ENCODE measurements at places on chromosomes 4 and X.

- peak; percentile 71 for DNase-seq
These were observed 71.1 kb downstream of the CRMP1 start for GRCh38 chr4:5821665-5822358.

DNA sequence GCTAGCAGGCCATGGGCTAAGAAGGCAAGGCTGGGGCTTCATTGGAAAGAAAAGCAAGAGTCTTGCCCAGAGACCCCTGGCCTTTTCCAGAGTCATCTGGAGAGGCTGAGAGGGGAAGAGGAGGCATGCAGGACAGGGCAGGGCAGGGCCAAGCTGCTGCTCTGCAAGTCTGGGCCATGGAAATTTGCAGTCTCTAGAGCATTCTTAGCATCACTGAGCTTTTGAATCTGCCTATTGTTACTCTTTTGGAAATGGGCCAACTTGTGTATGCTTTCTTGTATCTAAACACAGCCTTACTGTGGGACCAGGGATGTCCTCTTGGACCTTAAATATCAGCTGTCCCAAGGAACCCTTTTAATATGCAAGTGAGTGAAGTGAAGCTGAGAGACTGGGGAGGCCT, 560.5 kb downstream of the MID1IP1 start:
- no peak for DNase-seq

DNA sequence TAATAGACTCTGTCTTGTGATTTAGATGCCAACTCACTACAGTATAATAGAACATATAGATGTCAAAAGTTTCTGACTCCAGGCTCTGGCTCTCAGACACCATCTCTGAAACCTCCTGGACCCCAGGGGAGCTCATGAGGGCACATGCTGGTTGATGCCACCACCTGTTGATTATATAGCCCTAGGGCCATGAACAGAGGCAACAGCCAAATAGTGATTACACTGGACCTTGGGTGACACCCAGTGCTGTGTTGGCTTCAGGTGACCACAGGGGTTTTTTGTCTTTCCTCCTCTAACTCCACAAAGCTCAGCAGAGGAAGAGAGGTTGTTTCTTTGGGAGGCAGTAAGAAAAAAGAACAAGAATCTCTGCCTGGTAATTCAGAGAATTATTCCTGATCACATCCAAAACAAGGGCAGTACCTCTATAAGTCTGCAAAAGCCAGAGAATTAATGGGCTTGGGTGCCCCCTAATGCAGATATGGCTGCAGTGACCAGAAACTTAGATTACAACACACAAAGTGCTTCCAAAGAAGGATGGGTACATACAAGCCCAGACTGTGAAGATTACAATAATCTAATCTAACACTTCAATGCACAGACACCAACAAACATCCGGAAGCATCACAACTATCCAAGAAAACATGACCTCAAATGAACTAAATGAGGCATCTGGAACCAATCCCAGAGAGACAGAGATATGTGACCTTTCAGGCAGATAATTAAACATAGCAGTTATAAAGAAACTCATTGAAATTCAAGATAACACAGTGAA, 1920.6 kb downstream of the ARAP2 start:
- DNase-seq, result no peak

DNA sequence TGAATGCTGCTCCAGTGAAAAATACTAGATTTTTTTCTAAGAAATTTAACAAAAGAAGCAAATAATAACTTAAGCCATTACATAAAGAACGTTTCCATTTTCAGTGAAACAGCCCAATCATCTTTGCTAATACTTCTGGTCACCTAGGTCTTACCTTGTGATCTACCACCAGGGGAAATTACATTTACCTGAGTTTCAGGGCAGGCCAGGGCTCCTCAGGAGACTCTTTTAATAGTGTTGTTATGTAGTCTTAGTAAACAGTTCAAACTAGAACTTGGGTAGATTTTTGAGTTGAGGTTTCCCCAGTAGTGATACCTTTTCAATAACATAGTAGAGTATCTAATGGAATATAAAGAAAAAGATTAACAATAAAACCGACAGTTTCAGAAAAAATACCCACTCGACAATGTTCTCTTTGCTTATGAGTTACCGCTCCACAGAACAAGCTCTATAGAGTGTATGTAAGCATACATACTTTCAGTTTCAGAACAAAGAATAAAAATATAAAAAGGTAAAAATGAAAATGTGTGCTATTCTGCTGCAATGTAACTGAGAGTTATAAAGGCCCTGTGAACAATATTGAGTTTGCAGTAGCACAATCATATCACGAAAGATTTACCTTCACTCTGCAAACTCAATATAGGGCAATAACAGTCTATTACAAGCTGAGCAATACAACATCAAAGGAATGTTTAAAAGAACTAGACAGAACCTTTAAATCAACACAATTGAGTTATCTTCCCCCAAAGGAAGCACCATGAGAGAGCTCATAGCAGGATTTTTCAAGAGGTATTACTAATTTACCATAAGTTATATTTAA, 165.8 kb downstream of the ATOH1 start:
- DNase-seq, result no peak

DNA sequence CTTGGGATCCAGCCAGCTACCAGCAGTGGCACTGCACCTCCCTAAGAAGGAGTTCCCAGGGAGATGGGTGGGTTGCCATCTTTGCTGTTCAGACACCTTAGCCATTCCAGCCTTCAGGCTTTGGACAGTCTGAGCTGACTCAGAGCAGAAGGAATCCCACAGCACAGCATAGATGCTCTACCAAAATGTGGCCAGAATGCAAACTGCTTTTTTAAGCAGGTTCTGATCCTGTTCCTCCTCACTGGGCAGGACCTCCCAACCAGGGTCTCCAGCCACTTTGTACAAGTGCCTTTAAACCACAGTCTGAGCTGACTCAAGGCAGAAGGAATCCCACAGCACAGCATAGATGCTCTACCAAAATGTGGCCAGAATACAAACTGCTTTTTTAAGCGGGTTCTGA, 209.0 kb downstream of the NPNT start:
- no peak for DNase-seq

DNA sequence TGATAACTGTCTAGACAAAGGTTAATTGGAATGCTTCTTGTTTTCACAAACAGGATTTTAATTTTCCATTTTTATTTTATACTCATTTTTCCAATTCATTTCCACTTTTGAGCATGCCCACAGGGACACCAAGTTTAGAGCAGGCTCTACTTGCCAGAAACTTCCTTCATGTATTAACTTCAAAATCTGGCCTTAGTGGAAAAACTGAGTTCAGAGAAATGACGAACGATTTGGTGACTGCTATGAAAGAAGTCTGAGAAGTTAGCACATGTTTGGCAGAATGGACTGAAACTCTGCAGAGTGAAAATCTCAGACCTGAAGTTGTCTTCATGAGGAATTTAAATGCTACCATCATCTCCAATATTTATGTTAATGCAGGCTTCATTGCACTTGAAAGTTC, 214.1 kb downstream of the THOC2 start:
- DNase-seq, result no peak

- peak; percentile 85 for DNase-seq
These were observed 1.1 kb upstream of the RAP1GDS1 start for GRCh38 chr4:98260047-98260578.

DNA sequence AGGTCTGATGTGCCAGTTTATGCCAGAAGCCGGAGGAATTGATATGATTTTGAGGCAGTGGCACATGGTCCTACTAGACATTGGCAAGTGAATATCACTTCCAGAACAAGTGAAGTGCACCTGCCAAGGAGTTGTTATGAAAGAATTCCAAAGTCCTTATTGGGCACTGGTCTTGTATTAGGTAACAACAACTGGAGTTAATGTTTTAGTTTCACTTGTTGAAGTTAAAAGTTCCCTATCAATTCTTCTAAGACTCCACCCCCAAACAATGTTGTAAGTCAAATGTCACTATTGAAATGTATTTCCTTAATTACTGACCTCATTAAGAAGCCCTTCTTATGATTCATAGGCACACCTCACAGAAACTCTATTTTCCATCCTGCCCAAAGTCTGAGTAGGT, 3.1 kb downstream of the TET2 start:
- no peak for DNase-seq

DNA sequence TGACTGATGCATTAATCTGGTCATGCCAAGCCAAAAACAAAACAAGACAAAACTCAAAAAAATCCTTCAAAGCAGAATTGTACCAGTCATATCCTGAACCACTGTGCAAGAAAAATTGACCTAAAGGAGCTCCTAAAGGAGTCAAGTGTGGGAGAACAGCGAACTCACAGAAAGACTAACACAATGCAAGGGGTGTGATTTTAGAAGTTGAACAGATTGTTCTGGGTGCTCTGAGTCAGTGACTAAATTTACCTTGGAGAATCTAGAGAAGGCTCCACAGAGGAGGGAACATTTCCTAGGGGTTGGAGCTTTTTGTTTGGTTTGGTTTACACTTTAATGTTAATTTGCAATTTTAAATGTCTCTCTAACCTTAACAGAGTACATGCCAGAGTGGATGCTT, 48.9 kb upstream of the PHF8 start:
- no peak for DNase-seq

GRCh38 chr4:99518601-99519295, 7.9 kb downstream of the C4orf17 start:
- no peak for DNase-seq

DNA sequence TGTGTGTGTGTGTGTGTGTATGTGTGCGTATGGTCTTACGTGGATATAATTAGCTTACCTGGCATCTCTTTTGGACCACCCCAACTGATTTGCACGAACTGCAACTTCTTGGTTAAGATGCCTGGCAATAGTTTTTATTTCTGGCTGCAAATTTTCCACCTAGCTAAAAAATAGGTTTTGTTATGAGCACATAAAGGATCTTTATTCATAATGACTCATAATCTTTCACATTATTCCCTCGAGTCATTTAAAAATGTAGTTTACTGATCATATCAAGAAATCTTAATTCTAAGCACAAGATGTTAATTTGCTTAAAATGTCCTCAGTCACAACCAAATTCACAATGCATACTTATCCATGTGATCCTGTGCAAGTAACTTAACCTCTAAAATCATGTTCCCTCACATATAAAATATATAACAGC, 1.5 kb downstream of the COX18 start:
- no peak for DNase-seq

- no peak for DNase-seq
These were observed 96.8 kb downstream of the AKAP4 start for GRCh38 chrX:50103866-50104566.

DNA sequence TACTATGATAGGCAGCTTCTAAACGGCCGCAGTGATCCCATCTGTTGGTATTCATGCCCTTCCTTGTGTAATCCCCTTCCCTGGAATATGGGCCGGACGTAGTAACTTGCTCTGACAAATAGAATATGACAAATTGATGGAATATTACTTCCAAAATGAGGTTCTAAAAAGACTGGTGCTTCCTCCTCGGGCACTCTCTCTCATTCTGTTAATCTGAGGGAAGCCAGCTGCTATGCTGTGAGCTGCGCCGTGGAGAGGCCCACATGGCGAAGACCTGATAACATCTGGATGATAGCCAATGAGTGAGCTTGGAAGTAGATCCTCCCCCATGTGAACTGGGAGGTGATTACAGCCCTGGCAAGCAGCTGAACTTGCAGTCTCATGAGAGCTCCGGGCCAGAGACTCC, 27.2 kb upstream of the SLC25A4 start:
- DNase-seq, result peak; percentile 90

DNA sequence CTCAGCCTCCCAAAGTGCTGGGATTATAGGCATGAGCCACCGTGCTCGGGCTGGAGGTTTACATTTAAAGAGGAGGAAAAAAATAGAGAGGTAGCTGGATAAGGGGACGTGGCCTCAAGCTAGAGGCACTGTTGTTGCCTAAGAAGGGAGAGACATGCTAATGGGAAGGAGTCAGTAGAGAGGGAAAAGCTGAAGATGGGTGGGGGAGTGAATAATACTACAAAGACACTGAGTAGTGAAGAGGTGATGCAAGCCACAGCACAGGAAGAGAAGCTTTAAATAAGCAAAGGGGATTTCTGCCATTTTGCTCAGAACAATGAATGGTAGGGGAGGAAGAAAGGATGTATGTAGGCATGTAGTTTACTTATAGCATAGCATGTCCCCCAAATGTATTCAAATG, 11.5 kb upstream of the AP1S2 start:
- no peak for DNase-seq

- no peak for DNase-seq
These were observed 587.3 kb downstream of the TMA16 start for GRCh38 chr4:164081801-164082200.

DNA sequence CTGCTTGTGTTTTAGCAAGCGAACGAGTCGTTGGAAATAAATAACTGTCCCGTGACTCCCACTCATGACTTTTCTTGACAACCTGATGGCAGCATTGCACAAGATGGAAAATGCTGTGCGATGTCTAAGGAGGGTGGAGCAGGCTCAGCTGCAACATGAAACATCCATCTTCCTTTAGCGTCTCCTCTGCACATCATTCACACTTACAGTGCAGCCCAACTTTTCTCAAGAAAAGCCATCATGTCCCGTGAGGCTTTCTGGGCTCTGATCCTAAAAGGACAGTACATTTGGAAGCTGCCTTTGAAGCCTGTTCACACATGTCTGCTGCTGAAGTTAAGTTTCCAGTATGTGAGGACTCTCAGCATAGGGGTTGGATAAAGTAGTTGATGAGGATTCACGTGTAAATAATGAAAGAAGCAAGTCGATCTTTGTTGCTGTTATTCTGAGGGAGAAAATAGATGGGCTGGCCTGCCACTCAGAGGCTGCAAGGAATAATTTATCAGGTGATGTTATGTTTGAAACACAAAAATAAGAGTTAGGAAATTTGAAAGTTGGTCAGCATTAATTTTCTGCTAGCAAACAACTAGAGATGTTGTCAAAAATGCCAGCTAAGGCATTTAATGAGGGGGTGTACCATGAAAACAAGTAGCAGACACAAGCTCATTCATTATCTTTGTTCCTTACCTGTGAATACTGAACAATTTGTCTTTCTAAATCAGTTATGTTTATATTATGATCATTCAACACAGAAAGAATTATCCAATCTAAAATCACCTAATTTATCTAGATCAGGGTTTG, 328.7 kb upstream of the ZFP42 start:
- no peak for DNase-seq

DNA sequence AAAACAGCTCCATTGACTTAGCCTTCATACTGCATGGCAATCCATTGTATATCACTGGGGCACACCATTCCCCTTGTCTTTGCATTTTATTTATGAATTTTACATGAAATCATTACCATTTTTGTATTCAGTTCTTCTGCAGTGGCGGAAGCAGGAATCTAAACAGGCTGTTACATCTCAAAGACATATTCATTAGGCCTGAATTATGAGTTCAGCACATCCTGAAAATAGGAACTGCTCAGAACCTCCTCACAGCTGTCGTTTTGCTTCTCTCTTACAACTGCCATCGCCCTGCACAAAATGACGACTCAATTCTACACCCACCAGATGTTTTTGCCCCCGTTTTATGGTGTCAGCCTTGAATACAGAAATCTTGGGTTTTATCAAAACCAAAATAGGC, 474.4 kb upstream of the MAGEB18 start:
- no peak for DNase-seq

DNA sequence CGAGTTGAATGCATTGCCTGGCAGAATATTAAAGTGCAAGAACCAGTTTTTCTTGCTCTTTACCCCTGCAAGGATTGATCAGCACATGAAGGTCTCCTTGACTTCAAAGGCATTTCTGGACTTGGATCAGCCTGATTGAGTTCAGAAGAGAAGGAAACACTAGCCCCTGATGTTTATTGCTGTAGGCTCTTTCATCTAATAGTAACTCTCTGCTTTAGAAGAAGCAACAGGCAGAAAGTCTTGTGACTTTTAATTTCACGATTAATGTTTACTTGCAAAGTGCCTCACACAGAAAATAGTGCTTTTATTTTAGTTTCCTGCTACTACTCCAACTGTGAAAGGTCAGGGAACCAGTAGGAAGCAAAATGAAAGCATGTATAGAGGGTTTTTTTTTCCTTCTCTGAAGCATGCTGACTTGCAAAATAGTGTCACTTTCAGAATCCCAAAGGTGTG, 69.1 kb downstream of the PCDH7 start:
- DNase-seq, result peak; percentile 1

GRCh38 chr4:81896936-81897335, 425.2 kb upstream of the RASGEF1B start:
- DNase-seq, result no peak

All from ELF-1 (cell line).